ENCODE measurements at places on chromosomes 16 and 17.

DNA sequence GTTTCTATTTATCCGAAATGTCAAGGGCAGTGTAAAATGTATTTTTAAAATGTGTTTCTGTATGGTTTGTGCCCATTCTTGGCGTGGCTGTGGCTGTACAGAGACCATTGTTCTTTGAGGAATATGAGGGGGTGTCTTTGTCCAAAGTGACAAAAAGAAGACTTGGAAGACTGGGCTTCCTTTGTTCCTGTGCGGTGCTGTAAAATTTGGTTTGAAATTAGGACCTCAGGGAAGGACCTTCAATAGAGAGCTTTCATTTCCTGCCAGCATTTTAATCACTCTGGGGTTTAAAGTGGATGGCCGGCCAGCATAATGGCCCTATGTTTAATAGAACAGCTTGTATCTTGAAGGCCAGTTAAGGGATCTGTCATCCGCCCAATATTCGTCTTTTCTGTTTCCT lies 190.1 kb upstream of the TBX2 start:
- DNase-seq = no peak

DNA sequence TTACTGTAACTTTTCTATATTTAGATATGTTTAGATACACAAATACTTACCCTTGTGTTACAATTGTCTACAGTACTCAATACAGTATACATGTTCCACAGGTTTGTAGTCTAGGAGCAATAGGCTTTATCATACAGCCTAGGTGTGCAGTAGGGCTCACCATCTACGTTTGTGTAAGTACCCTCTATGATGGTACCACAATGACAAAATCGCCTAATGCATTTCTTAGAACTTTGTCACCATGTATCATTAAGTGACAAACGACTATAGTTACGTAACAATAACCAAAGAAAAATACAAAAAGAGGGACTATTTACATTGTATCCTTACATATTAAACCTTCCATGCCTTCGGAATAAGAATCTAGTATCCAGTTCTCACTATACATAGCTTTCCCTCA lies 8.0 kb downstream of the STAT5B start:
- DNase-seq = no peak

DNA sequence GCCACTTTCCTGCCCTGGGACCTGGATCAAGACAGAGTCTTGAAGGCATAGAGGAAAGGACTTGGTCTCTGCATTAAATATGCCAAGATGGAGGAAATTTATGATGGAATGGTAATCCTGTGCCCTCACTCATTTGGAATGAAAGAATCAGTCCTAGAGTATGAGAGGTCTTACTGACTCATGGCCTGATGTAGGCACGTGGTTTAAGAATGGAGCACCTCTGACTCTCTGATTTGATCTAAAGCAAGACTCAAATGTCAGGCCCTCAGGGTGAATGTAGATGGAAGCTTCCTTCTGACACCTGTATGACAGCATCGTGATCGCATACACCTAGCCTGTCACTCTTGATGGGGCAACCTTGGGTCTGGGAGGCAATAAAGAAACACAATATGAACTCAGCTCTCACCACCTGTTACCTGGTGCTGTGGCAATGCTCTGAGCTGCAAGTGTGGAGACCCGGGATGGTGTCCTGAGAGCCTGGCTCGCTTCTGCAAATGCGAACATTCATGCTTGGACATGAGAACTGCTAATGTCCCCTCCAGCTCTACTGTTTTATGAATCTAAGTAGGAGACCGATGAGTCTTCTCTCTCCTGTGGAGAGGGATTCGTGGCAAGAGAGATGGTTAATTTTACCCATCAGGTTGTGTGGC lies 229.9 kb downstream of the ABCC12 start:
- DNase-seq = no peak

- peak; percentile 83 for DNase-seq
Observed at GRCh38 chr17:64780096-64781013, 118.2 kb upstream of the SMURF2 start.

DNA sequence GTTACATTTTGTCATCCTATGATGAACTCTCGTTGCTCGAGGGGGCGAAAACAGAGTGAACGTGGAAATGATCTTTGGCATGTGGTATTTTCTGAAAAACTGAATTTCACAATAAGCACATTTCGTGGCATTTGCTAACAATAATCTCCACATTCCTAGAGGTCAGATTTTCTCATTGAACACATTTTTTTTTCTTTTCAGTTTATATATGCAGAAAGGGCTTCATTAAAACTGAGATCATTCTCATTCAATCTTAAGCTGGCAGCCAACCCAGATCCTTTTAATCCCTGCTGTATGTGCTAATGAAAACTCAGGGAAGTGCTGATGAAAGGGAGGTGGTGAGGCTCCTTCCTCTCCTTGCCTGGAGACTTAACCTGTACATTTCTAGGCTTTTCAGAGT lies 52.6 kb downstream of the PRKCA start:
- DNase-seq = no peak

GRCh38 chr16:73048292-73049080 lies 558 bp upstream of the ZFHX3 start:
- no peak for DNase-seq

DNA sequence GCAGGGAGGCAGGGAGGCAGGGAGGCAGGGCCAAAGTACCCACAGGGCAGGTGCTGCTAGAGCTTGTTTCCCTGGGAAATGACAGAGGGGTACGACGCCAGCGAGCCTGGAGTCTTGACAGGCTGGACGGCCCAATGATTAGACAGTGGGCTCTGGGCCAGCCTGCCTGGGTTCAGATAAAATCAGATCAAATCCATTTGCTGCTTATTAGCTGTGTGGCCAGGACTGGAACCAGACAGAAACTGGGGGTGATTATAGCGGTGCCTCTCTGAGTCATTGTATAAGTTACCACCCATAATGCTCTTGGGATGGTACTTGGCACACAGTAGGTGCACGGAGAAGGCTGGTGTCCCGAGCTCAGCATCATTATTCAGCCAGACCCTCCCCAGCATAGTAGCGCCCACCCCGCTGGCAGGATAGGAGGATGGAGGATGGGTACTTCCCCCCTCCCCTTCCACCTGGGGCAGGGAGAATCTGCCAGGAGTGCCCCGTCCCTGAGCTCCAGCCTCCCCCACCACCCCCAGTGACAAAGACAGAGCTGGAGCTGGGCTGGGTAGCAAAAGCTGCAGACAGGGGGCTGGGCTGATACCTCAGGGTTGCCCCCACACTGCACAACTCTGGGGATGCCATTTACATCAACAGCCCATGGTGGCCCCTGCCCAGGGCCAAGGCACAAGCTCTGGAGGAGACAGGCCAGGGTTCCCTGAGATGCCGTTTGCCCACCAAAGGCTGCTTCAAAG lies 77.6 kb upstream of the TNRC6C start:
- no peak for DNase-seq

GRCh38 chr16:398561-399339 lies 1.8 kb downstream of the NME4 start:
- DNase-seq = no peak

DNA sequence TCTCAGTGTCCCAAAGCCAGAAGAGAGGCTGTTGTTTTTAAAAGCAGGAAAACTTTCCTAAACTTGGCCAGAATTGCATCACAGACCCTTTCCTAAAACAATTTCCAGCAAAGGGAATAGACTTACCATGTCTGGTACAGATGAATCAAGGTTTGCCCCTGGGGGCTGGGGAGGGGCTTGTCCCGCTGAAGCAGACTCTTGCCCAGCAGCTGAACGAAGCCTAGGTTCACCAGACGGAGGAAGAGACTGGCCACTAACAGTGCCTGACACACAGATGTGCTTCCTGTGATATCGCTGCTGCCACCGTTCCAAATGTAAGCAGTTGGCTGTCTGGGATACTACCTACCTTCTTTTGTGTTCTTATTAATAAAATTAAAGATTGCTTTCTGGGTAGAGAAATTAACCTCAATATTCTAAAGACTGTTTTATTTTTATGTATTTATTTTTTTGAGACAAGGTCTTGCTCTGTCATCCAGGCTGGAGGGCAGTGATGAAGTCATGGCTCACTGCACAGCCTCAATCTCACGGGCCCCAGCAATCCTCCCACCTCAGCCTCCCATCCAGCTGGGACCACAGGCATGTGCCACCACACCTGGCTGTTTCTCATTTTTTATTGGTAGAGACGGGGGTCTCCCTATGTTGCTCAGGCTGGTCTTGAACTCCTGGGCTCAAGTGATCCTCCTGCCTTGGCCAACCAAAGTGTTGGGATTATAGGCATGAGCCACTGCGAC lies 13.5 kb downstream of the PRCD start:
- no peak for DNase-seq

GRCh38 chr17:57924677-57925076 lies 30.5 kb downstream of the CUEDC1 start:
- no peak for DNase-seq

GRCh38 chr17:63480826-63481487 lies 4.1 kb downstream of the ACE start:
- no peak for DNase-seq

- no peak for DNase-seq
Observed at GRCh38 chr17:2017274-2017941, 7.7 kb downstream of the RTN4RL1 start.

DNA sequence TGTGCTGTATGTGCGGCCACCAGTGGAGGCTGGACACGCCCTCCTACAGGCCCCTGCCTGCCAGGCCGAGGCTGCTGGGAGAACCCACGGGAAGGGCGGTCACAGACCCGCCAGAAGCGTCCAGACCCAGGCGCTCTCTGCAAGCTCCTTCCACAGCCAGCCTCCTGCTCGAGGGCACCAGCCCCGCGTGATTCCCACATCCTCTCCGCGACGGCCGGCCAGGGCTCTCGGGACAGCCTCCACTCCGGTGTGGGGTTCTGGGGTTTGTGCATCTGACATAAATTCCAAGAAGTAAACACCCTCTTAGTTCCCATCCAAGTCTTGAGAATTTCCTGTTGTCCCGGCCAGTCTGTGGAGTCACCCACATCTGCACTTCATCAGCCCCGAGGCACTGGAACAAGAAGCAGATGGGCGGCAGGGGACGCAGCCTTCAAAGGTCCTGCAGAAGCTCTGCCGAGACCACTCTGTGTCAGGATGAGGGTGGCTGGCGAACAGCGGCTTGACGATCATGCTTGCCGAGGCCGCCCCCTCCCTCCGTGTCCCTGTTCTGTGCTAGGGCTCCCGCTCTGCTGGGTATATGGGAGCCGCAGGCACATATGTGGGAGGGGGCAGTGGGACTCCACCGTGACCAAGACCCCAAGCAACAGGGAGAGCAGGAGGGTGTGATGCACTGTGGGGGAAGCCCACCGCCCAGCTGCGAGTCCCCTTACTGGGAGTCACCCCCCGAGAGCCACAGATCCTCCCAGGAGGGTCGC lies 2.4 kb upstream of the TMEM204 start:
- DNase-seq = no peak

DNA sequence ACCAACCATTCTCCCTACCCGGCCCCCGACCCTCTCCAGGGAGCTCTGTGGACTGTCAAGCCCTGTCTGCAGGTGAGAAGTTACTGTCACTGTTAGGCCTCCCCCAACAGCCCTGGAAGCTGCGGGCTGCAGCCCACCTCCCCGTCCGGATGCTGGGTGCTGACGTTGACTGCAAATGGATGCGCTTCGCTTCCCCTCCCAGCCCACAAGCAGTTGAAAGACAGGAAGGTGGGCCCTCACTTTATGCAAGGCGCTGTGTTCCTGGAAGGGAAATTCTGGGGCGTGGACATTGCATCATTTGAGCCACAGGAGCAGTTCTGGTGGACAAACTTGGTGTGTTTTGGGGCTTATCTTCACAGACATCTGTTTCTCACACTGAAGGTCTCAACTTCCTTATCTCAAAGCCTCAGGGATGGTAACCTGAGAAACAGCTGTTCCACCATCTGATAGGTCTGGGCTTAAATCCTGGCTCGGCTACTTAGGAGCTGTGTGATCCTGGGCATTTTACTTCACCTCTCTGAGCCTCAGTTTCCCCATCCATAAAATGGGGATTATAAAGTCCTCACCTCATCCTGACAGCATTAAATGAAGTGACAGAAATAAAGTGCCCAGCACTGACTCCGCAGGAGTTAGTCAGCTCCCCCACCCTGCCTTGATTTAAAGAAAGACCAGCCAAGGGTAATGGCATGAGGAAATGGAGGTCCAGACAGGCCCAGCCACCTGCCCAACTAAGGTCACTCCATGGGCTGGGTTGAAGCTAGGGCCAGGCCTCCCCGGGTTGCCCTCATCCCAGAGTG lies 4.6 kb upstream of the DRC7 start:
- peak; percentile 59 for DNase-seq

DNA sequence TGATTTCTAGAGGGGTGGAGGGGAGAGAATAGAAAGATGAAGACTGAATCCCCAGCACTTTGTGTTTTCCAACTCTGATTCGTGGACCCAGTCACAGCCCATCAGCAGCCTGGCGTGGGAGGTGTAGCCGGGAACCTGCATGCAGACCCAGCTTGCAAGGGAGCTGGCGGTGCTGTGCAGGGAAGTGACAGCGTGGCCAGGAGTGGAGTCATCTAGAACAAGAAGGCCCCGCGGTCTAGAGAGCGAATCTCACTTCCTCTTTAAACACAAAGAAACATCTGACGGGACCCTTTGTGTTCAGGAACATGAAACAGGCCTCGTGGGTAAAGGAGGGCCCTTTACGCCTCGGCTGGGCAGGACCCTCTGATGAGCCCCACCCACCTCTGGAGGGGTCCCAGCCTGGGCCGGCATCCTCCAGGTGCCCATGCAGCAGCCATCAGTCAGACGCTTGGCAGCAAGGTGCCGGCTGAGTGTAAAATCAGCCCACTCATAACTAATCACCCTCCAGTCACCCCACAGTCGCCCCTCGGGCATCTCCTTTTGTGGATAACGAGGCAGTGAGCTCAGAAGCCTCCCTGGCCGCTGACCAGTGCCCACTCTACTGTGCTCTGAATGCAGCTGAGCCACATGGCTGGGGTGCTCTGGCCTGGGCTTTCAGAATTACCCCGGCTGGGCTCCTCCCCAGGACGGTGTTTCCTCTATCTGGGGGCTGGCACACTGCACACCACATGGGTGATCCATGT lies 4.4 kb downstream of the SNAI3 start:
- peak; percentile 80 for DNase-seq

GRCh38 chr16:69520800-69521602 lies 44.8 kb upstream of the NFAT5 start:
- peak; percentile 35 for DNase-seq

DNA sequence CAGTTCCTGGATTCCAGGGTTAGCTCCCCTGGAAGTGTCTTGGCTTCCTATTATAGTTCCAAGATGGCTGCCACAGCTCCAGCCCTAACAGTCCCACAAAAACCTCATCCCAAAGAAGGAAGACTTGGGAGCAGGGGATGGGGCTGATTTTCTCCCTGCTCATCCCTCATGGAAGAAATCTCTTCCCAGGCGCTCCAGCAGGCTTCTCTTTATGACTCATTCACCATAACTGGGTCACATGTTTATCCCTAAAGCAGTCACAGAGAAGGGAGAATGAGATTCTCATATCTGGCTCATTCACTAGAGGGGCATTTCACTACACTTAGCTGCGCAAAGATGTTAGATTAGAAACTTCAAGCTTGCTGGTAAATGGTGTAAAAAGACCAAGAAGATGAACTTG lies 206.5 kb upstream of the IRX3 start:
- DNase-seq = no peak

GRCh38 chr17:2138318-2138717 lies 83.4 kb downstream of the HIC1 start:
- DNase-seq = no peak

- DNase-seq = peak; percentile 74
Observed at GRCh38 chr17:7716901-7717755, at the start of gene DNAH2. Gene DNAH2 (plus strand): TSS chr17:7717744. CDS start chr17:7719735, 1,991 bp downstream.

- no peak for DNase-seq
Observed at GRCh38 chr17:27458524-27458908, 2.3 kb downstream of the KSR1 start.

GRCh38 chr17:31508288-31509094 lies 117.0 kb downstream of the RAB11FIP4 start:
- DNase-seq = peak; percentile 76

- no peak for DNase-seq
Observed at GRCh38 chr16:87006789-87007745, 310.1 kb downstream of the C16orf95 start.
